ENCODE measurements at places on chromosomes 12 and 14. TPM values are rescaled to one million over a fixed set of nuclear protein-coding genes. Genes with fewer than 3 reads are reported as not detected.

Gene SYCP3
- total RNA-seq, result not detected

Gene GARIN6
- not detected for total RNA-seq

DNA sequence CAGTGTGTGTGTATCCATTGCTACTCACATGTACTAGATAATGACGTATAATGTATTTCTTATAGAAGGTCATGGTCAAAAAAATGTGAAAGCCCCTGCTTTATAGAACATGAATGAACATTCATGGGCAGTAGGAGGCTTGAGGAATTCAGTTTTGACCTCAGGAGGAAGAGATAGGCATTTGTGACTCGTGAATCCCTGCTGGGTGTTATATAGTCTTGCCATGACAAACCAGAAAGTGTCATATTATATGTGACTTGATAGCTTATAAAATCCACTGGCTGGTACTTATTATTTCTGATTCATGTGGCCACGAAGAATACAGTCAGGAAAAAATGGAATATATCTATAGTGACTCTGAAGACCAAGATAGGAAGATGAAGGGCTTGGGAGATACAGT lies 287.6 kb downstream of the CEP128 start:
- H3K36me3 ChIP-seq, result peaks cover 11% of the 10 kb centered on the region
- no peak for DNase-seq
- no peaks in the 10 kb centered on the region for H3K27me3 ChIP-seq
- H3K4me1 ChIP-seq, result no peaks in the 10 kb centered on the region
- no peak overlapping the region for H3K4me3 ChIP-seq
- no peak overlapping the region for H3K27ac ChIP-seq

DNA sequence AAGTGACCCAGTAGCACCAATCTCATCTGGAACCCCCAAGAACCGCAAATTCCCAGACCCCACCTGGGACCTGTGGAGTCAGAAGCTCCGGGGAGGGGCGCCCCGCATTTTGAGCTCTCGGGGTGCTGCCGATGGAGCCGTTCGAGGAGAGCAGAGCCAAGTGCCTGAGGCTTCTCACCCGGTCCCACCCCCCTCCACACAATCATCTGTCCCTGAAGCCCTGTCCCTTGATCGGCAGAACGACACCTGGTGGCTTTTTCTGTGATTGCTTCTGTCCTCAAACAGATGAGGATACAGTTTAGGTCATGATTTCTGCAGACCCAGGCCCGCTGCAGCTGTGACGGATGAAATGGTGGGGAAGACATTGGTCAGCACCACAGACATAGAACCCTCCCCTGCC lies 74.7 kb downstream of the NOC4L start:
- no peak overlapping the region for H3K27ac ChIP-seq
- peak; percentile 54 for DNase-seq
- no peaks in the 10 kb centered on the region for H3K36me3 ChIP-seq
- no peak overlapping the region for H3K4me3 ChIP-seq
- H3K27me3 ChIP-seq, result no peaks in the 10 kb centered on the region

DNA sequence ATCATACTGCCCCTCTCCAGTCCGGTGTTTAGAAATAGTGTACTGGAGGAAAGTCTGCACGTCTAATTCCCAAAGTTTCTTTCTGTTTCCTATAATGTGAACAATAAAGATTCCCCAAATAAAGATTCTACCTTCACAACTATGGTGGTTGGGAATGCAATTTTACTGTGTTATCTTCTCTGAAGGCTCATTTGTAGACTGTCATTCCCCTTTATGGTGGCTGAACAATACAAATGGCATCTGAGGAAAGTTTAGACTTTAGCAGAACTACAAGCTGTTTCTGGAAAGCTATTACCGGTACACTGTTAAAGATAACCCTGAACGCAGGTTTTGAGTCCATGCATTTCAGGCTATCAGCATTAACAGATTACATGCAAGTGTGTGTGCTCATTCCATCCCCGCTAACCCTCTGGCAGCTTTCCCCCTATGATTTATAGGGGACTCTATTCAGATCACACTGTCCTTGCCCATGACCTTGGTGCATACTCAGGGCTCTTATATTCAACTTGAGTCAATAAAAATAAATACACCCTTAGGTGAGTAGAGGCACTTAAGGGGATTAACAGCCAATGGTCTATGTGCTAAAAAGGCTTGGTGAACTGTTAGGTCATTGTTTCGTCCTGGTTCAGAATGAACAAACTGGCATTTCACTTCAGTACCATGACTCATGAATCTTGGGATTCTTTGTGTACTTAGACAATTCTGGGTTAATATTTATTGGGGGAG lies 60.7 kb upstream of the PYGL start:
- no peak for DNase-seq
- H3K27ac ChIP-seq, result no peak overlapping the region
- no peak overlapping the region for H3K4me3 ChIP-seq
- no peaks in the 10 kb centered on the region for H3K27me3 ChIP-seq
- no peaks in the 10 kb centered on the region for H3K4me1 ChIP-seq

GRCh38 chr12:48881686-48882314 lies 16.1 kb upstream of the RND1 start:
- no peak for DNase-seq
- H3K27ac ChIP-seq, result no peak overlapping the region
- peaks cover 18% of the 10 kb centered on the region for H3K27me3 ChIP-seq
- H3K4me1 ChIP-seq, result peaks cover 4% of the 10 kb centered on the region
- no peaks in the 10 kb centered on the region for H3K36me3 ChIP-seq

GRCh38 chr14:66634876-66635275 lies 126.9 kb downstream of the GPHN start:
- no peaks in the 10 kb centered on the region for H3K27me3 ChIP-seq
- peaks cover 2% of the 10 kb centered on the region for H3K36me3 ChIP-seq
- peaks cover 3% of the 10 kb centered on the region for H3K4me1 ChIP-seq
- no peak overlapping the region for H3K27ac ChIP-seq
- no peak for DNase-seq

DNA sequence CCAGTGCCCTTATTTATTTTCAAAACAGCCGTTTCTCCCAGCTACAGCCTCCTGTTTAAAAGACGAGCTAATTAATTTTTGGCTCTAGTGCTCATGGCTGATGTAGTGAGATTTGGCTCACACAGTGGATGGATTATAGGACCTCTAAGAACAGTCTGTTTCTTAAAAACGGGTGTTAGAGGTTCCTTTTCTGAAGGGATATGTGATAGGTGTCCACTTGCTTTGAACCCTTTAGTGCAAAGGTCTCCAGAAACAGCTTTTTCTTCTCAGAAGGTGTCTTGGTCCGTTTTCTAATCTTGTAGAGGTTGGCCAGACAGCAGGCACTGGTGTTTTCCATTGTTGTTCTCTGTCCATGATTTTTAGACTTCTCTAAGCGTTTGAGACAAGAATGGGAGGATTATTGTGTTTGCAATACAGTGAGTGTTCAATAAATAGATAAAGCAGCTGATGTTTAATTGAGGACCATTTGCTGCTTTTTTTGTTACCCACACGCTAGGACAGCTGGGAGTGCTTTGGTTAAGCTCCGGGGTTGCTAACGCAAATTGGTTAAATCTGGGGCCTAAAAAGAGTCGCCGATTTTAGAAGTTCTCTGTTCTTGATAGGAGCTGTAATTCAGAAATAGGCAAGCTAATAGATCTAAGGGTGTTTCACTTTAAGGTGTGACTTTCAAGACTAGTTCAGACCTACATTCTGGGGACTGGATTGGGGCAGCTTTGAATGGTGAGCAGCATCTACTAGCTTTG lies 1.0 kb downstream of the BORCS5 start:
- H3K36me3 ChIP-seq, result peaks cover 3% of the 10 kb centered on the region
- H3K4me1 ChIP-seq, result peaks cover 41% of the 10 kb centered on the region
- H3K27ac ChIP-seq, result peak overlapping the region; percentile 90
- peak; percentile 28 for DNase-seq

DNA sequence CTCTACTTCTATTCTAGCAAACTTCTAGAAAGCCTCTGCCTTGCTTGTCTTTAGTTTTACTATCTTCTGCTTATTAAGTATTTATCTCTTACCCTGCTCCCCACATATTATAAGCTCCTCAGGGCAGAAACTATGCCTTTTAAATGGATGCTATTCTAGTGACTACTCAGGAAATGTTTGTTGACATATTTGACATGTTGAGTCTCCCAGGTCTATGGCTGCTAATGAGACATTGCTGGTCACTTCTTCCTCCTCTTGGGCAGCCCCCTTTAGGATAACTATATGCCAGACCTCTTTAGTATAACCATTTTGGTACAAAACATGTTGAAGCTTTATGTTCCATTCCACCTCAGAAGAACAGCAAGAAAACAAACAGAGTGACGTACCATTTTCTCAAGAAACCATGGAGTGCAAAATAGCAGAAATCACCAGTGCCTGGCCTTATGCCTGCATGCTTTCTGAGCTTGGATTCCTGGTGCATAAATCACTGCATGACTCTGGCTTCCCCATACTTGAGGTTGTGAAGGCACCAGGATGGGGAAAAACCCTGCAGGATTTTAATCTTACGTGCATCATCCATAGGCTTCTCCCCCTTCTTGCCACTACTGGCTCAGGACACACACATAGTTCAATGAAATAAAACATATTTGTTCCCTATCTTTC lies 202.6 kb downstream of the TMX1 start:
- H3K27ac ChIP-seq, result no peak overlapping the region
- no peaks in the 10 kb centered on the region for H3K4me1 ChIP-seq
- peaks cover 9% of the 10 kb centered on the region for H3K27me3 ChIP-seq
- no peaks in the 10 kb centered on the region for H3K36me3 ChIP-seq
- DNase-seq, result no peak

DNA sequence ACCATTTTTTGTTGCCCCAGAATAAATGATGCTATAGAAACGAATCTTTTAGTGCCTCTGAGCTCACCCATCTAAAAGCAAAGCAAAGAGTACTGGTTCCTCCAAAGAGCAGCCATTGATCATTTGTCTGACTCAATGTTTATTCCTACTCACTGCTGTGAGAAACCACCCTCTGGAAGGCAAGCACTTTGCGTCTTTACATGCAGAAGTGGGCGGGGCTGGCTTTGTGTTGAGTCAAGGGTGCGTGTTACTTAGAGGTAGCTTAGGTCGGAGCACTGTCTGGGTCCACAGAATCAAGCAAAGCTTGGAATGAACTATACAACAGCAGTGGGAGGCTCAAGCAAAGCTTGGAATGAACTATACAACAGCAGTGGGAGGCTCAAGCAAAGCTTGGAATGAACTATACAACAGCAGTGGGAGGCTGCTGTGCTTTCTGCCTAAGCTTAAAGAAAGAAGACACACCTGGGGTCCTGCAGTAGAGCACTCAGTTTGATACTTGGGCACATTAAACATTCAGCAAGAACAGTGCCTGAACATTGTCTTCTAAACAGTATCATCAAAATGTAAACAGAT lies 77.2 kb upstream of the PRICKLE1 start:
- H3K27ac ChIP-seq, result no peak overlapping the region
- H3K36me3 ChIP-seq, result no peaks in the 10 kb centered on the region
- H3K4me3 ChIP-seq, result no peak overlapping the region
- DNase-seq, result no peak
- peaks cover 2% of the 10 kb centered on the region for H3K27me3 ChIP-seq
- no peaks in the 10 kb centered on the region for H3K4me1 ChIP-seq

All from activated naive CD4-positive, alpha-beta T cell treated with anti-CD3 and anti-CD28 coated beads for 36 hours (primary cell).